Thymus (tissue), 14 donors: ENCODE measurements at places on chromosomes 12 and 14. TPM values are rescaled to one million over a fixed set of nuclear protein-coding genes. Genes with fewer than 3 reads are reported as not detected.

- no peaks in the 10 kb centered on the region for H3K36me3 ChIP-seq
- H3K4me3 ChIP-seq = no peak overlapping the region
- no peaks in the 10 kb centered on the region for H3K27me3 ChIP-seq
- no peak overlapping the region for H3K27ac ChIP-seq
- H3K4me1 ChIP-seq = no peaks in the 10 kb centered on the region
- no peak for DNase-seq
Observed at GRCh38 chr14:22802860-22803686, 12.2 kb downstream of the SLC7A7 start.

DNA sequence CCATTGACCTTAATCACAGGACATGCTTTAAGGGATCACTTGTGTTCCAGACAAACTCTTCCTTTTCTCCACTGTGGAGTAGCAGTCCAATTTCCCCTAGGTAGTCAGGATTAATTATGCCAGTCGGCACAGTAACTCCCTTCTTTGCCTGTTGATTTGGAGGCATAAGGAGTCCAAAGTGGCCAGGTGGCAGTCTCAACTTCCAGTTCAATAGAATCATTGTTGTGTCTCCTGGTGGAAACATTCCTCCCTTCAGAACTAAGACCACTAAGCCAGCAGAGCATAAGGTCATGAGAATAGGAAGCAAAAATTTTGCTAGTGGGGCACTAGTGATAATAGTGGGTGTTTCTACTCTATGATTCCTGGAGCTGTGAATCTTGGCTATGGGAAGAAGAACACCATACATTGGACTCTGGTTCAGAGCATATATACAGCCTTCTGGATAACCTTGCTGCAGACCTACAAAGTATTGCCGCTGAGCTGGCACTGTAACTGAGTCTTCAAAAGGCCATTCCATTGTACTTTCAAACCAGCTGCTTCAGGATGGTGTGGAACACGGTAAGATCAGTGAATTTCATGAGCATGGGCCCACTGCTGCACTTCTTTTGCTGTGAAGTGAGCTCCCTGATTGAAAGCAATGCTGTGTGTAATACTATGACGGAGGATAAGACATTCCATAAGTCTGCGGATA, 147.3 kb upstream of the MAX start:
- no peak for DNase-seq
- H3K27ac ChIP-seq = no peak overlapping the region
- no peak overlapping the region for H3K4me3 ChIP-seq
- peaks cover 11% of the 10 kb centered on the region for H3K4me1 ChIP-seq
- H3K36me3 ChIP-seq = no peaks in the 10 kb centered on the region

Gene SAMD15
- 1.4 TPM for total RNA-seq

Gene RTL1
- under 0.01 TPM for total RNA-seq

Gene APOF
- total RNA-seq = not detected
